Chondrocyte (in vitro differentiated cells): ENCODE measurements at places on chromosomes 13 and 19. TPM values are rescaled to one million over a fixed set of nuclear protein-coding genes. Genes with fewer than 3 reads are reported as not detected.

- no peak for DNase-seq
Observed at GRCh38 chr13:57611969-57612368, 19.6 kb upstream of the PCDH17 start.

GRCh38 chr19:38003438-38004185, 96.6 kb downstream of the SIPA1L3 start:
- DNase-seq: no peak

DNA sequence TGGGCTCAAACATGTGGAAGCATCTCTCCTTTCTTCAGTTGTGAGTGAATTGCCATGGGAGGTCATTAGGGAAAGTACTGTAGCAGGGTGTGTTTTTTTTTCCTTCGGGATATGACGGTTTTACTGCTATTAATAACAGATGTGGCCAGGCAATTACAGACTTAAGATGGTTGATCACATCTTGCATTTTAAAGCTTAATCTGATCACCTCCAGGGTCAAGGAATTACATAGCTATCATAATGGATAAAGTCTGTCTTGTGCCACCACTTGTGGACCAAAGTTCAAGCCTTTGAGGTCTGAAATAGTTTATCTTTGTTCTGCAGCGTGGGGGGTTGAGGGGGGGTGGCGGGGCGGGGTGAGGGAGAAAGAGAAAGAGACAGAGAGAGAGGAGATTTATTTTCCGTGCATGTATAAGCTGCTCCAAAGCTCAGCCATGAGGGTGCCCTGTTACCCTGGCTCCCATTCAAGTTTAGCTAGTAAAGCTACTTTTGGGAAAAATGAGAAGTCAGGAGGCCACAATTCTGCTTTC, 5.5 kb upstream of the SERP2 start:
- no peak for DNase-seq

- no peak for DNase-seq
Observed at GRCh38 chr13:80224468-80224867, 116.5 kb downstream of the SPRY2 start.

GRCh38 chr13:43260999-43261398, 237.6 kb downstream of the DNAJC15 start:
- DNase-seq: no peak

DNA sequence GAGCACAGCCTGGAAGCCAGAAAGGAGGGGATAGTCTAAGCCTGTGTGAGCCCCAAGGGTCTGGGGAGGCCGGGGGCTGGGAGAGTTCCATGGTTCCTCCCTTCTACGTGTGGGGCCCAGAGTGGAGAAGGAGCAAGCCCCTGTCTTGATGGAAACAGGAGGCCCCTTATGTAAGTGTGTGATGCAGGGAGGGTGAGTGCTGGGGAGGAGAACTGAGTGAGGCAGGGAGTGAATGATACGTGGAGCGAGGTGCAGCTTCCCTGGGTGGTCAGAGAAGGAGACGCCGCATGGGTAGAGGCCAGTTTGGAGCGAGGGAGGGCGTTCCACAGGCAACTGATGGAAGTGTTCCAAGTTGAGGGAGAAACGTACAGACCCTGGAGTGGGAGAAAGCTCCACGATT, 16.0 kb downstream of the MAG start:
- DNase-seq: no peak

GRCh38 chr13:24053519-24054251, 106.8 kb upstream of the SPATA13 start:
- DNase-seq: no peak

DNA sequence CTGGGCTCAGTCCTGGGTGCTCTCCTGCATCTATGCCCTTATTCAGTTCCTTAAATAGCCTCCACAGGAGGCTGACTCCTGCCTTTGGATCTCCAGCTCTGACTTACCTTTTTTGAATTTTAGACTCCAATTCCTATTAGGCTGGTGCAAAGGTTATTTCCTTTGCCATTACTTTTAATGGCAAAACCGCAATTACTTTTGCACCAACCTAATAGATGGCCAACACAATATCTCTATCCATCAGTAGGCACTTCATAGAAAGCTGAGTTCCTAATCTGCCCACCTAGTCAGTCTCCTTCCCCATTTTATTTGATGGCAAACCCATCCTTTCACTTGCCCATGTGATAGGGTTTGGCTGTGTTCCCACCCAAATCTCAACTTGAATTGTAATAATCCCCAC, 95.3 kb downstream of the CACNA1A start:
- DNase-seq: no peak

GRCh38 chr19:8094336-8094735, 41.8 kb downstream of the CCL25 start:
- no peak for DNase-seq

GRCh38 chr13:89541091-89542030, 1806.1 kb upstream of the MIR17HG start:
- DNase-seq: peak; percentile 38

DNA sequence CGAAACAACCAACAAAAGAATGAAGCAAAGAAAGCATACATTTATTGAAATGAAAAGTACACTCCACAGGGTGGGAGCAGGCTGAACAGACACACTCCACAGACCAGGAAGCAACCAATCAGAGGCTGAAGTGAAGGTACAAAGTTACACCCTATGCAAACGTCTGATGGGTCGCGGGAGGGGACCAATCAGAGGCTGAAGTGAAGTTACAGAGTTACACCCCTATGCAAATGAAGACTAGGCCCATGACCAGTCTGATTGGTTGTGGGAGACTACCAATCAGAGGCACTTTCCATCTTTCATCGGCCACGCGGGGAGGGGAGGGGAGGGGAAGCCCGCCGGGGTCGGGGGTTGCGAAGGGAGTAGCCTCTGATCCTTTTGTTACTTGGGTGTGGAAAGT, 12.4 kb upstream of the FBL start:
- no peak for DNase-seq

- DNase-seq: peak; percentile 99
Observed at GRCh38 chr19:45455707-45456499, 11.9 kb upstream of the FOSB start.

DNA sequence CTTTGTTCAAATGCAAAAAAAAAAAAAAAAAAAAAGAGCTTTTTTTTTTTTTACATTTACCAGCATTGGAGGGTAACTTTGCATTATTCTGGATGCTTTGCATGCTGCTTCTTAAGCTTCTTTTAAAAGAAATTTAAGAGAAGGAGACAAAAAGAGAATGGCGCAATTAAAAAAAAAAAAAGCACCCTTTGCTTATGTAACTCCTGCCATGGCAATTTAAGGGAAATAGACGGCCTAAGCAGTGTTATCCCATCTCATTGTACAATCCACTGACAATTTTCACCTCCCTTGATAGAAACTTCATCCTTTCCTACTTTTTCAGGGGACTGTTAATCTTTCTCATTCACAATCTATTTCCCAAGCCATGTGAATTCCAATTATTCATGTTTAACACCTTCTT, 129.8 kb downstream of the KCTD12 start:
- no peak for DNase-seq

- DNase-seq: peak; percentile 95
Observed at GRCh38 chr13:30142486-30143211, 164.7 kb downstream of the KATNAL1 start.

GRCh38 chr13:41639955-41640780, 182.8 kb downstream of the RGCC start:
- no peak for DNase-seq

GRCh38 chr13:80010286-80010831, 330.6 kb downstream of the SPRY2 start:
- DNase-seq: no peak

GRCh38 chr13:35086667-35087066, 144.6 kb downstream of the NBEA start:
- DNase-seq: no peak

- DNase-seq: no peak
Observed at GRCh38 chr19:50414864-50415660, 3.7 kb upstream of the SPIB start.

DNA sequence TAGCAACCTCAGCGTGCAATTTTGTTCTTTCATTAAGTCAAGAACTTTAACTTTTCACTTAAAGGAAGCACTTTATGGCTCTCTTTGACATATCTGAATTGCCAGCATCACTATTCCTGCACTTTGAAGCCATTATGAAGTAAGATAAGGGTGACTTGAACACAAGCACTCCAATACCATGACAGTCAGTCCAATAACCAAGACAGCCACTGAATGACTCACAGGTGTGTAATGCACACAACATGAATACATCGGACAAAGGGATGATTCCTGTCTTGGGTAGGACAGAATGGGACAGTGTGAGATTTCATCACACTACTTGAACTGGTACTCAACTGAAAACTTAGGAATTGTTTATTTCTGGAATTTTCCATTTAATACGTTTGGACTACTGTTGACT, 233.7 kb upstream of the IPO5 start:
- no peak for DNase-seq

DNA sequence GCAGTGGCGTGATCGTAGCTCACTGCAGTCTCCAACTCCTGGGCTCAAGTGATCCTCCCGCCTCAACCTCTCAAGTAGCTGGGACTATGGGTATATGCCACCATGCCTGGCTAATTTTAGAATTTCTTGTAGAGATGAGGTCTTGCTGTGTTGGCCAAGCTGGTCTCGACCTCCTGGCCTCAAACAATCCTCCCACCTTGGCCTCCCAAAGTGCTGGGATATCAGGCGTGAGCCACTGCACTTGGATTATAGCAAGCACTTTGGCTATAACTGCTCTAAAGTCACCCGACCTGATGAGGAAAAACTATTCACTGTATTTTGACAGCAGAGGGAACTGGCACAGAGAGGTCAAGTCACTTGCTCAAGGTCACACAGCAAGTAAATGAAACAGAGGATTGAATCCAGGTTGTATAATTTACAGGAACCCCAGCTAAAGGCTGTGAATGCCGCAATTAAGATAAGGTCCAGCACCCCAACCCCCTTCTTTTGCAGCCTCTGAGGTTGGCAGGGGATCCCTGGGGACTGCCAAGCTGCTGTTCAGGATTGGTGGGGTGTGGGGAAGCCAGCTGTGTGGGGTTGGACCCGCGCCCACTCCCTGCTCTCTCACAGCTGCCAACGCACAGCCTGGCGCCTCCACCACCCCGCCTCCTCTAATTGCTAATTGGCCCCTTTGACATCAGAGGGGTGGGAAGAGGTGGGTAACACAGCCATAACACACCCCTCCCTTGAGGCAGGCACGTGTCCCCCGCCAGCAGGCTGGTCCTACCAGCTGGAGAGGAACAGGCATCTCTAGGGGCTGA, 6.0 kb downstream of the TMIGD2 start:
- no peak for DNase-seq

DNA sequence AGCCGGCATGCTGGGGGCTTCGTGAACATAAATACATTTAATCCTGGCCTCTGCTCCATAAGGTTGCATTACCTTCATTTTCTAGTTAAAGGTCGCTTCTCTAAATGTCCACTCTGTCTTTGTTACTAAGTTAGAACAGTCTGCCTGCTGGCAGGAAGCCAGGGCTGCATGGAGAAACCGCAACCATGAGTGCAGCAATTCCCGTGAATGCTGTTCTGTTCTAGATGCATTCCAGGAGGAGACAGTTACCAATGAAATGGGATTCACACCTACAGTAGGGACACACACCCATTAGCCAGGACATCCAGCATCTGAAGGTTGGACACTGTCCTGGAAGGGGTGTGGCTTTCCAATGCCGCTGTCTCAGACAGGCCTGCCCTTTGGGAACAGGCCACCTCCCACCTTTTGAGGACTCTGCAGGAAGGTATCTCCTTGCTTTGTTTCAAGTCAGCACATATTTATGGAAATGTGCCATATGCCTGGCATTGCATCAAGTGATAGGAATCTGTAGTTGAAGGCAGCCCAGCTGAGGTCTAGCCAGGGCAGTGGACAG, 129.7 kb downstream of the SLC7A1 start:
- no peak for DNase-seq

GRCh38 chr19:843836-844545, 3.2 kb downstream of the PRTN3 start:
- no peak for DNase-seq

GRCh38 chr13:95073747-95074311, 227.4 kb downstream of the ABCC4 start:
- DNase-seq: no peak

DNA sequence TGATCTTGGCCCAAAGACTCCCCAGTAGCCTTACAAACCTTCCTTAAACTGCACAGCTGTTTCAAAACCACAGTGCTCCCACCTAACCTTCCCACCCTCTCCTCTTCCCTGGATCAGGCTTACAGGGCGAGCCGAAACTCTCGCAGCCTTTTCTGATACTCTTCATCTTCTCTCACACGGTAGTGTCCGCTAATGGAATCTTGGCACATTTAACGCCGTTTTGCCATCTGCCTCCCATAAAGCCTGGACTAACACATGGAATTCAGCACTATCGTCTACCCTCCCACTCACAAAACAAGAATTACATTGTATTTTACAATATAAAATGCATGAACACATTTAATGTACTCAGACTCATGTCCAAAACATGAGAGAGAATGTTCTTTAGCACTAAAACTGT, 135.9 kb downstream of the RAP2A start:
- no peak for DNase-seq

DNA sequence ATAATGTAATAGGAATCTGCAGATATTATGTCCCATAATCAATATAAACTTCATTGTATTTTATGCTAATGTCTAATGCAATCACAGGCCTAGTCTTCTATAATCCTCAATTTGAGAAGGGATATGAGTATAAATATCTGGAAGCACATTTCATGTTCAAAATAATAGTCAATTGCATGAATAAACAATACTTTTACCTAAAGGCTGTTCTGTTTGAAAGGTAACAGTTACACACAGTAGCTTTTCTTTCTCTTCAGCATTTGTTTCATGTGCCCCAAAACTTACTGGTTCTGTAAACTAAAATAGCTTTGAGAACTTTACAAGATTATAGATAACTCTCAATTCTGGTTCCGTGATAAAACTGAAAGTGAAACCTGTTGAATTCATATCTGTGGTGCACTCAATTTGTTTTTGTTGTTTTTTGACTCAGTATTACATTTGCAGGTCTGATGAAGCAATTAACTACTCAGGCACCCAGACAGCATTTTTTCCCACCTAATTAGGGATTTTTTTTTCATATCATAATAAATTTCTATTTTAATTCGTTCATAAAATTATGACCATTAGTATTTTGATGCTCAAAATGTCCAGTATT, 1193.8 kb downstream of the SLITRK1 start:
- no peak for DNase-seq

DNA sequence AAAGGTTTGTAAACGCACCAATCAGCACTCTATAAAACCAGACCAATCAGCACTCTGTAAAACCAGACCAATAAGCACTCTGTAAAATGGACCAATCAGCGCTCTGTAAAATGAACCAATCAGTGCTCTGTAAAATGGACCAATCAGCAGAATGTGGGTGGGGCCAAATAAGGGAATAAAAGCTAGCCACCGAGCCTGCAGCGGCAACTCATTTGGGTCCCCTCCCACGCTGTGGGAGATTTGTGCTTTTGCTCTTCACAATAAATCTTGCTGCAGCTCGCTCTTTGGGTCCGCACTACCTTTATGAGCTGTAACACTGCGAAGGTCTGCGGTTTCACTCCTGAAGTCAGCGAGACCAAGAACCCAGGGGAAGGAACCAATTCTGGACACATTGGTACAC, 28.0 kb downstream of the ZNF175 start:
- no peak for DNase-seq

ZNF541 gene
- total RNA-seq: not detected in 3 replicates

ADGRE1 gene
- not detected in 3 replicates for total RNA-seq

DNAAF3 gene
- 0.90 to 2.2 TPM (median 1.3 TPM) in 3 replicates for total RNA-seq

GFY gene
- total RNA-seq: not detected in 3 replicates

PCP2 gene
- not detected in 3 replicates for total RNA-seq

ZFP82 gene
- 8.2 to 9.3 TPM (median 8.9 TPM) in 3 replicates for total RNA-seq

KCNRG gene
- total RNA-seq: 0.22 to 0.59 TPM (median 0.36 TPM) in 3 replicates

VSTM2B gene
- not detected in 3 replicates for total RNA-seq

MYCBP2 gene
- total RNA-seq: 59.5 to 86.7 TPM (median 60.2 TPM) in 3 replicates

IFT88 gene
- 5.9 to 7.0 TPM (median 6.7 TPM) in 3 replicates for total RNA-seq

CD33 gene
- total RNA-seq: not detected in 3 replicates

PTPRS gene
- 129 to 133 TPM (median 130 TPM) in 3 replicates for total RNA-seq

LHFPL6 gene
- total RNA-seq: 88.2 to 101 TPM (median 100 TPM) in 3 replicates

PLPPR3 gene
- total RNA-seq: 5.4 to 6.8 TPM (median 6.0 TPM) in 3 replicates

LILRA5 gene
- total RNA-seq: not detected in 3 replicates

COX7A1 gene
- not detected in 3 replicates for total RNA-seq

MBD3L3 gene
- total RNA-seq: not detected in 3 replicates
